AG04449 (cell line): ENCODE measurements at places on chromosomes 1 and 21.

GRCh38 chr1:97382206-97382605 is 538.6 kb downstream of the DPYD start:
- DNase-seq = no peak

- DNase-seq = no peak
Observed at GRCh38 chr1:56199061-56199460, 380.3 kb downstream of the PLPP3 start.

GRCh38 chr1:58813361-58813760 is 29.5 kb upstream of the JUN start:
- DNase-seq = no peak

GRCh38 chr1:219965285-219966070 is 37.1 kb upstream of the SLC30A10 start:
- DNase-seq = no peak

DNA sequence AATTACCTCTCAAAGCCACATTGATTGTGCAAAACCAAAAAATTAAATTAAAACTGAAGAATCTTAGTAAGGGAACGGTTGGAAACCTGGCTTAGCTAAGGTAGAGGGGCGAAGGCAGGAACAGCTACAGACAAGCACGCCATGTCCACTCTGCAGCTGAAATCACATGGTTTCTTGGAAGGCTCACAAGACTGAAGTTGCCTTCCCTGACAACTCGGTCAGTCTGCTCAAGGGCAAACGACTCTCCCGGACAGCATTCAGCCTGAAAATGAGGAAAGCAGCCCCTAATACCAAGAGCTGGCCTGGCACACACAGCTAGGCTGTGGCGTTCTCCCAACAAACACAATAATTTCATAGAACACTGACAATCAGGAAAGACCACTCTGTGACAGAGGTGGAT is 22.7 kb upstream of the BECN2 start:
- no peak for DNase-seq

DNA sequence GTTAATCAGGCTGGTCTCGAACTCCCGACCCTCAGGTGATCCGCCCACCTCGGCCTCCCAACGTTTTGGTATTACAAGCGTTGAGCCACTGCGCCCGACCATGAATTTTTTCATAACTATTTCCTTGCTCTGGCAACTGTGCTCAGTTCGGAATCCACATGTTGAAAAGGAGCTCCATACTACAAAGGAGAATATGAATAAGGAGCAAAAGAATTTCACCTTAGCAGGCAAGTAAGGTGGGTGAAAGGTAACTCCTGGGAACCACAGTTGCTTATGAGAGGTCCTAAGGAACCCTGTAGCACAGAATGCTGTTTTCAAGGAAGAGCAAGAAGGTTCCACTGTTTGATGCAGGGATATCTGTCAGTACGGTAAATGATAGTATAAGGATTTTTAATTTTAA is 29.9 kb upstream of the NADK start:
- no peak for DNase-seq

DNA sequence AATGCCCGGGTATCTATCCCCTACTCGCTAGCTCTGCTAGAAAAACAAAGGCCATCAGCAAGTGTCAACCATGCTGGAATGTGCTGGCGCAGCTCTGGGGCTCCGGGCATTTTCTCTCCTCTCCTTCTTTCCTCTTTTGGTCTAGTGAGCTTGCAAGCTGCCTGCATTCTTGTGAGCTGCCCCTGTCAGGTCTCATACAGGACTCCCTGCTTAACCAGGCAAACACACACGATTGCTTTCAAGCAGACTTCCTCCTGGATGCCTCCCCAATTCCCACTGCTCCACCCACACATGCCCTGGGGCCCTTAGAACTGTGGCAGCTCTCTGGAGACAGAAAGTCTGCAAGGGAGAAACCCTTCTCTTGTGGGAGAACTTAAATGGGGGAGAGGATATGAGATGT is 35.7 kb upstream of the SUCO start:
- peak; percentile 5 for DNase-seq

- DNase-seq = no peak
Observed at GRCh38 chr1:7019510-7019909, 234.3 kb downstream of the CAMTA1 start.

- DNase-seq = no peak
Observed at GRCh38 chr1:186220911-186221310, 154.1 kb downstream of the TPR start.

- no peak for DNase-seq
Observed at GRCh38 chr1:19251305-19252196, at the start of the genes EMC1 and MRTO4. Gene EMC1, minus strand, starts transcription at chr1:19251524. Its CDS starts 15 bp downstream, at chr1:19251509. Gene MRTO4, plus strand, starts transcription at chr1:19251805. Its CDS starts 31 bp downstream, at chr1:19251836.

GRCh38 chr1:213623064-213623581 is 364.6 kb upstream of the PROX1 start:
- DNase-seq = no peak

DNA sequence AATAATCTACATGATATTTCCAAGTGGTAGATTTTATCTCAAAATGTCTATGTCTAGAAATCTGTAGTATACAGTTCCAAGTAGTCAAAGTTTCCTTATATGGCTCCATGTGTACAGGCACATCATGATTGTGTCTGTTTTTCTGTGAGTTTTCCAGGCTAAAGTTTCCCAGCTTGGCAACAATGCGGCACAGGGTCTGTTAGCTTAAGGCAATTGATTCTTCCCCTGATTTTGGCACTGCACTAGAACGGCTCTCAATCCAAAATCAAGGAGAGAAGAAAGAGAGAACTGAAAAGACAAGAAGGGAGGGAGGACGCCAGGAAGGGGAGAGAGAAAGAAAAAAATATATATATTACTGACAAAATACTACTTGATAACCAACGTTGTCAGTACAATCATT is 193.9 kb upstream of the SNX7 start:
- DNase-seq = no peak

DNA sequence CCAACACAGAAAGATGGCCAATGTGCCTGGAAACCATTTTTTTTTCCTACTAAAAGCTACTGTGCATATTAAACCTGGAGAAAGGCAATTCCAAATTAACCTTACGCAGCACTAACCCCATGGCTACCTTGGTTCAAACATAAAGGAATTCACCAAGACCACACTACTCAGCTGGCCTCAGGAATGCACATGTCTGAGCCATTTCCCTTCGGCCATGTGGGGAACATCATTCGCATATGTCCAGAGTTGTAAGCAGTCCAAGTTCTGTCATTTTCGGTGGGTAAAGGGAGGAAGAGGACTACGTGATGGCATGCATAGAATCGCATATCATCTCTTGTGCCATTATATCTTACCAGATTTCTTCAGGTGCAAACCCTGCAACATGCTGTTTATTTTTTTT is 175.4 kb downstream of the NTMT2 start:
- DNase-seq = no peak

- no peak for DNase-seq
Observed at GRCh38 chr1:181184621-181185020, 96.1 kb downstream of the IER5 start.

GRCh38 chr1:156075162-156075561 is 7.1 kb downstream of the MEX3A start:
- DNase-seq = no peak

- DNase-seq = no peak
Observed at GRCh38 chr21:36027347-36027746, 33.0 kb downstream of the SETD4 start.

- no peak for DNase-seq
Observed at GRCh38 chr1:100443811-100444571, 91.7 kb downstream of the CDC14A start.

- no peak for DNase-seq
Observed at GRCh38 chr1:225885336-225885735, 3.2 kb upstream of the TMEM63A start.

DNA sequence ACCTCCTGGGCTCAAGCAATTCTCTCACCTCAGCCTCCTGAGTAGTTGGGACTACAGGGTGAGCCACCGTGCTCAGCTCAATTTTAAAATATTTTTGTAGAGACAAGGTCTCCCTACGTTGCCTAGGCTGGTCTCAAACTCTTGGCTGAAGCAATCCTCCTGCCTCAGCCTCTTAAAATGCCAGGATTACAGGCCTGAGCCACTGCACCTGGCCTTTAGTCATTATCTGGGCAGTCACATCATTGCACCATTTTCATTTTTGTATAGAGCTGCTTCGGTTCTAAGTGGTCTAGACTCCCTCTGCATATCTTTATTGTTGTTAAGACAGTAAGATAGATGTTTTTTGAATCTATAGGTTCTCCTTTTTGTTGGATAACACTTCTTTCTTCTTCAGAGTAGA is 39.9 kb downstream of the ATF3 start:
- DNase-seq = no peak

- DNase-seq = no peak
Observed at GRCh38 chr1:182032251-182032650, 29.3 kb downstream of the ZNF648 start.

GRCh38 chr1:207968521-207969009 is 57.6 kb upstream of the CD34 start:
- DNase-seq = no peak

DNA sequence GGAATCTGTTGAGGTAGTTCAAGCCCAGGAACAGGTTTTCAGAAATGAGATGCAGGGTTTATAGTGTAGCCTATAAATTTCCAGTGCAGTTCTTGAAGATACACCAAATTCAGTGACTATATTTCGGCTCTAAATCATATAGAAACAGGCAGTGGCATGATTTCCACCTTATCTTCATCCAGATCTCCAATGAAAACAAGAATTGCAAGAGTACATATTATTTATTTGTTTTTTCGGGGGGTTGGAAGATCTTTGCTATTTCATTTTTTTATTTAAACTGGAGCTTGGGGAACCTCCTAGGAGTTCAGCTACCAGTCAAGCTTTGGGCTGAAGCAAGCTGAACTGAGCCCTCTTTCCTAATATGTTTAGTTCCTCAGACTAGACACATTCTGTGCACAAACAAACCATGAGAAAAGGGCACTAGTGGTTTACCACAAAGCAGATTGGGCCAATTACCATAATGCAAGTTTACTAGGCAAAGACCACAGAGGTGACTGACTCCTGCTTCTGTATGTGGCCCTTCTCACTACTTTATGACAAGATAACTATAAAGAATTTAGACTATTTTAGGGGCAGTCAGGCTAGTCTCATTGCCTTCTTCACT is 68.5 kb downstream of the RGS2 start:
- DNase-seq = no peak

GRCh38 chr21:42414928-42415769 is 11.4 kb downstream of the UBASH3A start:
- DNase-seq = no peak

DNA sequence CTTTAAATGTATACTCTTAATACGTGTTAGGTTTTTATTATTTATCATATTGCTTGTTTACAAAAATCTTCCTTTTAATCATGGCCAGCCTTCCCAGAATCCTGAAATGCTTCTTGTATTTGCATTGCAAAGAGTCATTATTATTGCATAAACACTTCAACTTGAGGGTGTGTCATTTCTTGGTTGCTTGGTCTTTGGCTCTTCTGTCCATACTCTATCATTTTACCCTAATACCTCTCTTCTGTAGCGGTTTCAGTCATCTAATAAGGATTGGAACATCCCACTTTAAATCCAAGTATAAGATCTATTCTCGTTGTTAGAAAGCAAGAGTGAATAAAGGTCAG is 200.6 kb upstream of the CACYBP start:
- DNase-seq = no peak

DNA sequence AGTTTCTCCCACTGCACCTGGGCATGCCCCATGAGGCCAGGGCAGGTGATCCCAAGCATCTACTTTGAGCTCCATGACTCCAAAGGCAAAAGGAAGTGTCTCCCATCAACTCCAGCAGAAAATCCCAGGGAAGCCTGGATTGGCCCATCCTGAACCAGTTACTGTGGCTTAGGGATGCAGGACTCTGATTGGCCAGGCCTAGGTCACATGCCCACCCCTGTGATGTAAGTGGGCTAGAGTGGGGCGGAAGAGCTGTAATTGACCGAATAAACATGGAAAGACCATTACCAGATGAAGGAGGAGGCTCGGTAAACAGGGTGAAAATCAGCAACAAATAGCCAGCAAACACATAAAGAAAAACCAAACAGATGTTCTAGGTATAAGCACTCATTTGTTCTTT is 45.2 kb downstream of the MATN1 start:
- no peak for DNase-seq

- no peak for DNase-seq
Observed at GRCh38 chr1:100321506-100321905, 30.8 kb upstream of the CDC14A start.

- no peak for DNase-seq
Observed at GRCh38 chr1:161017756-161018630, 3.0 kb downstream of the F11R start.

- DNase-seq = no peak
Observed at GRCh38 chr1:91846007-91846638, 39.8 kb downstream of the TGFBR3 start.

DNA sequence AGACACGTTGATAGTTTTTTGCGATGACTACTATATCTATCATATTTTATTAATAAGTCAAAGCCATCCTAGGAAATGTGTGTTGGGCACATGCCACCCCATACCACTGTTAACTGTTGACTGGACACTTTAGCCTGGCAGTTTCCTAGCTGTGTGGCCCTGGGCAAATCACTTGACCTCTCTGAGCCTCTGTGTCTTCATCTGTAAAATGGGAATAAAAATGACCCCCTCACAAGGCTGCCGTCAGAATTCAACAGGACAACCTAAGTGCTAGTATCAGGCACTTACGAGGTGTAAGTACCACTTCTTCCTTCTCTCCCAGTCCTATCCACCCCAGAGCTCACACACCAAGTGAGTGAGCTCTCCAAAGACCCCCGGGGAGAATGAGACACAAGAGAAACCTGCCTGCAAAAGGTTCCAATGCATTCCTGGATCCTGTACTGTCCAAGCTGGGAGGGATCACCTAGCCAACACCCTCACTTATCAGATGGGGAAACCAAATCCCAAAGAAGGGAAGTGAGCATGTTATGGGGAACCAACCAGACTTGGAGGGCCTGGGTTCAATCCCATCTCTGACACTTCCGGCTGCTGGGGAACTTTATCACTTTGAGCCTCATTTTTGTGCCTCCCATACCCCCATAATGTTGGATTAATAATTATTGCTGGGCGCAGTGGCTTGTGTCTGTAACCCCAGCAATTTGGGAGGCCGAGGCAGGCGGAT is 24.9 kb downstream of the HSPG2 start:
- DNase-seq = no peak

DNA sequence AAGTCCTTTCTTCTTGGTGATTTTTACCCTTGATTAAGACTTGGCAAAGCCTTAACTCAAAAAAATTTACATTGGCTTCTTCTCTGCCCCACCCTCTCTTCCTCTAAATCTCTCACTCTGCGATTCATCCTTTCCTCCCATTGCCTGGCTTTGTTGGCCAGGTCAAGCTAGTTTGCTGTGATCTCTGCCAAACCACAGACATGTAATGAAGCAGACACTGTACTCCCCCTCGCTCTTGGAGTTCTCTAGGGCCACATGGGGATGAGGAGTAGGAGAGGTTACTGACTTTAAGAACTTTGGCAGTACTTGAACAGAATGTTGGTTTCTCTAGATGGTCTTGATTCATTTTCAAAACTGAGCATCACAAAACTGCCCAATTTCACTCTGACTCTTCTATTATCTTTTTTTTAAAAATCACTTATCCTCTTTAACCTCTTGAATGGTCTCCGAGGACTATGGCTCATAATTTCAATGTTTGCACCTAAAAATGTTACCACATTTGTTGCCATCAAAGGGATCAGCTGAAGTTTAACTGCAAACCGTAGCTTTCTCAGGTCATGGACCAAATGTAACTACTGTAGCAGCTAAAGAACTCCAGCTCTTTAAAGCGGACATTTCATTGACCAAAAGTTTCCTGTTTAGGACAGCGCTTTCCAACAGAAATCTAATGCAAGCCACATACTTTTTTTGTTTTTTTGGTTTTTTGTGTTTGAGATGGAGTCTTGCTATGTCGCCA is 62.7 kb upstream of the IPO9 start:
- DNase-seq = peak; percentile 91
